ENCODE measurements at places on chromosomes 16 and 17.

DNA sequence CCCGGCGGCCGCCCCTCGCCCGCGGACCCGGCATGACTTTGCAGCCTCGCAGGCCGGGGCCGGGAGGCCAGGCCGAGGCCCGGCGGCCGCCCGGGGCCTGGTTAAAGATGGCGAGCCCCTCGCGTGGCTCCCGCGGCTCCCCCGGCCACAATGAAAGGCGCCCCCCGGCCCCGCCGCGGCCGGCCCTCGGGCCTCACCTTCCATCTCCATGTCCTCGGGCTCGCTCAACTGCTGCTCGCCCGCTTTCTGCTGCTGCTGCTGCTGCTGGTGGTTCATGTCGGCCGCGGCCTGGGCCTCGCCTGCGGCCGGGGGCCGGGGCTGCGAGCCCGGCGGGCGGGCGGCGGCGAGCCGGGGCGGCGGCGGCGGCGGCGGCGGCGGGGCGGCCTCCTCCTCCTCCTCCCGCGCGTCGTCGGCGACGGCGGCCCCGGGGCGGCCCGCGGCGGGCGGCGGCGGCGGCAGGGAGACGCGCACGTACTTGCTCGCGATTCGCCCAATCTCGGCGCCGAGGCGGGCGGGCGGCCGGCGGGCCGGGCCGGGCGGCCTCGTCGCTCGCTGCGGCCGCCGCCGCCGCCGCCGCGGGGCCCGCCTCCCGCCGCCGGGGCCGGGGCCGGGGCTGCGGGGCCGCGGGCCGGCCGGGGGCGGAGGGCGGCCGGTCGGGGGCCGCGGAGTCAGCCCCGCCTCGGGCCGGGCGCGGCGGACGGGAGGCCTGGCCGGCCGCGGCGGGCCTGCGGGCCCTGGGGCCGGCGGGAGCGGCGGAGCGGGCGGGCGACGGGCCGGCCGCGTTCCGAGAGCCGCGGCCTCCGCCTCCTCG lies 491 bp downstream of the USP7 start:
- DNase-seq, result peak; percentile 38

GRCh38 chr16:22784690-22785214 lies 29.2 kb upstream of the HS3ST2 start:
- DNase-seq, result no peak

DNA sequence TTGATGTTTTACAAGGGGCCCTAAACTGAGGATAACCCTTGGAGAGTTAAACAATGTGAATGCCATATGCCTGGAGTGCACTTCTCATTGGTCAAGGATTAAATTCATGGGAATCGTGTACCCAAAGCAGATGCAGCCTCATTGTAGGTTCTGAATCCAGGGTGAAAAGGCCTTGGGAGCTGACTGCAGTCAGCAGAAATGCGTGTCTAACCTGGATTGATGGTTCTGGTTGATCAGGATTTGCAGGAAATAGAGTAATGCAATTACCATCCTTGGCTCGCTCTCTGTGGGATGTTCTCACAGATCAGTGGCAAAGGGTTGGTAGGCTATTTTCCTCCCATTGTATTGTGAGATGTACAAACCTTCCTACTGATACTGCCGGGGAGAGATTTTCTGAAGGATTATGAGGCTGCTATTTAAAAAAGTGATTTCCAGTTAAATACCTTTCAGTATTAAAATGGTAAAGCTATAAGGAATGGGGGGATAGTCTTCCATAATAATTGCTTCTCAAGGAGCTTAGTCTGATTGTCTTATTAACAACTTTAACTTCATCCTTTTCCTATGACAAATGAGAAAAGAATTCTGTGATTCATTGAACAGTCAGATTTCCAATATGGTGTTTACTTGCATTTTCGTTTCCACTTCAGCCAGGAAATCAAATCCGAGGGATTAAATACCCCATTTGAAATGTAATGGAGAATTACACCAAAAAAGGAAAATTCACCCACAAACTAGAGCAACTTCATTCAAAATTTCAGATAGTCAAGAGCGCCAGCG lies 1028.1 kb upstream of the EEF2KMT start:
- no peak for DNase-seq

GRCh38 chr17:31007695-31008373 lies 37.0 kb downstream of the RNF135 start:
- DNase-seq, result no peak

DNA sequence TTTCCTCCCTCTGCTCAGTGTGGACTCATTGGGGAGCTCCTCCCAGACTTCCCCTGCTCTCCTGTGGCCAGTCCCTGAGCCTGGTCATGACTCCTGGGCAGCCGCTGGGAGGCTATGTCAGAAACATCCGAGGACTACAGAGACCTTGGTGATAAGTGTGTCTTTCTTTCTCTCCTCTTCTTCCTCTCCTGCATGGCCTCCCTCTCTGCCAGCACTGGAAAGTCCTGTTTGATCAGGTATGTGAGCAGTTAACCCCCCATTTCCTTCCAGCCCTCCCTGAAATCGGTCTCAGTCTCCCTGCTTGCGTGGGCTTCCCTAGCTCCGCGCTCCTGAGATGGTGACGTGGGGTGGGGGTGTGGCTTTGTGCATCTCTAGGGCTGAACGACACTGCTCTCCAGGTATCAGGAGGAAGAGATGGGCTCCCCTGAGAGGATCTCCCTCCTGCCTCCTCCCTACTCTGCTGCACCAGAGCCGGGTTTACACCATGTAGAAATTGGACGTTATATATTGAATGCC lies 2.1 kb downstream of the RHBDL3 start:
- DNase-seq, result no peak

DNA sequence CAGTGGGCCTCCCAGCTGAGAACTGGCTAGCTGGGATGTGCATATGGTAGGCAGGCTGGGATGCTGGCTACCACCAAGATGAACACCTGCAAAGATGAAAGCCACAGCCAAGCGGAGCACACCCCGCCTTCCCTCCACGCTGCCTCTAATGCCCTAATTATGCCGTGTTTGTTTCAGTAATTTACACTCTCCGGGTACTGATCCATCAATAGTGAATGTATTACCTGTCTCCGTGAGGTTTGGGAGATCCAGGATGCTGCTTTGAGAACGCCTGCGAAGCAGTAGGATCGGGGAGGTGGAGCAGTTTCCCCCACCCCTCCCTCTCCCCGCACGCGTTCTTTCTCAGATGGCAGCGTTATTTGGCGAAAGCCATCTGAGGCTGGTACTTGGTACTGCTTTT lies 28.9 kb upstream of the GSE1 start:
- DNase-seq, result no peak

Data from urothelium cell line (cell line).